H9 (cell line): ENCODE measurements at places on chromosomes 3 and 15.

GRCh38 chr15:88657326-88658069, 18.7 kb downstream of the ISG20 start:
- peak; percentile 64 for DNase-seq

DNA sequence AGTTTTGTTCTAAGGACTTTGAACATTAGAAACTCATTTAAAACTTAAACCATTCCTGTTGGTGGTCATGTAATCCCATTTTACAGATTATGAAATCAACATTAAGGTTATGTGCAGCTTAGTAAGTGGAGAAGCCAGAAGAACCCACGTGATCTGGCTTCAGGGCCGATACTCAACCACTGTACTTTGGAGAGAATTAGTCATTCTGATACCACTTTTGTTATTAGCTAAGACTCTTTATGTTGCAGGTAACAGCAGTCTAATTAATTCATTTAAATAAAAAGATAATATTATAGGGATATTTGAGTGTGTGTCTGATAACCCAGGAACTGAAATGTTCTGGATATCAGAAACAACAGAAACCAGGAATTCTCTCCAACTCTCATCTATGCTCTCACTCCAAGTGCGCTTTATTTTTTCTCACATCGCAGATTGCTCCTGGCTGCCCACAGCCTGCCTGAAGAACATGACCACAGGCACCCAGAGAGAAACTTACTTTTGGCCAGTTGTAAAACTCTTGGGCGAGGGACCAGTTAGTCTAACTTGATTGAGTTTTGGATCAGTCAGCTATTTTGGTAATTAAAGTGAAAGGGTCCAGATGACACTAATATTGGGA, 25.2 kb downstream of the UBE2E1 start:
- no peak for DNase-seq

- DNase-seq, result no peak
These were observed 5.4 kb upstream of the HEG1 start for GRCh38 chr3:125061170-125061569.

DNA sequence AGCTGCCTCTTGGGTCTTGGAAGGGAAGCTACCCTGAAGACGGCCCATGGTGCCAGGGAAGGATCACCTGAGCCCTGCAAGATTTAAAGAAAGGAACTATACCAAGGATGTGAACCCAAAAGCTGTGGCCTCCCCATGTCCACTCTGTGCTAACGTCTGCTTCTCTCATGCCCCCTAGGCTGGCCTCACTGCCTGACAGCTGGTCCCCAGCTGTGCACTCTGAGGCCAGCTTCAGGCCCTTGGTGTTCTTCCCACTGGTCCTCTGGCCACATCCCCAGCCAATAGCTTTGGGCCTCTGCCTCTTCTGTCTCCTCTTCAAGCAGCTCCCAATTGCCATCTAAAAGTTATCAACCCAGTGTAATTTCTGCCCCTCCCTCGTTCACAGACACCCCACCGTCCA, 5.2 kb upstream of the LRRK1 start:
- DNase-seq, result peak; percentile 10

DNA sequence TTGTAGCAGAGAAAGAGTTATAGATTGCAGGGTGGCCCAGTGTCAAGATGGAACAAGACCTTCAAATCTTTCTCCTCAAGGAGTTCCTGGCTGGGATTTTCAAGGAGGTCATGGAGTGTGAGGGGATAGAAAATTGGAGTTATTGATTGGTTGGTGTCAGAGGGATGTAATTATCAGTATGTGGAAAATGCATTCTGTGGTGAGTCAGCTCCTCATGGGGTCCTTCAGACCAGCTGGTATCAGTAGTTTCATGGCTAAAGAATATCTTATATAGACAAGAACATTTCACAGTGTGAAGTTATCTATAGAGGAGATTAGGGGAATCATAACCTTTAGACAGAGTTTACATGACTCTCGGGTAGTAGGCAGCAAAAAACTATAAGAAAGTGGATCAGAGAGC, 1114.0 kb upstream of the GBE1 start:
- no peak for DNase-seq

DNA sequence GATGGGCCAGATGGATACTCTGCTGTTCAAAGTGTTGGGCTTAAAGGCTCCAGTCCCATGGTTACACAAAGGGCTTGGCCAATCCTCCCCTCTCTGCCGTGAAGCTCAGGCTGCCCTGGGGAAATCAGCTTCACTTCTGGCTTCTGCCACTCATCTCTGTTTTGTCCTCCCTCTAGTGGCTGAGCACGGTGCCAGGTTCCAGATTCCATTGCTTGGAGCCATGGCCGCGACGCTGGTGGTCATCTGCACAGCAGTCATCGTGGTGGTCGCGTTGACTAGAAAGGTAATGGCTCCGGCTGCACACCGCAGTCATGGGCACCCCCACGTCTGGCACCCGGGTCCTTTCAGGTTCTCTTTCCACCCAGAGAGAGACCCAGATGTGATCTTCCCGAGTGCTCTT, 5.6 kb downstream of the TIGIT start:
- peak; percentile 68 for DNase-seq

DNA sequence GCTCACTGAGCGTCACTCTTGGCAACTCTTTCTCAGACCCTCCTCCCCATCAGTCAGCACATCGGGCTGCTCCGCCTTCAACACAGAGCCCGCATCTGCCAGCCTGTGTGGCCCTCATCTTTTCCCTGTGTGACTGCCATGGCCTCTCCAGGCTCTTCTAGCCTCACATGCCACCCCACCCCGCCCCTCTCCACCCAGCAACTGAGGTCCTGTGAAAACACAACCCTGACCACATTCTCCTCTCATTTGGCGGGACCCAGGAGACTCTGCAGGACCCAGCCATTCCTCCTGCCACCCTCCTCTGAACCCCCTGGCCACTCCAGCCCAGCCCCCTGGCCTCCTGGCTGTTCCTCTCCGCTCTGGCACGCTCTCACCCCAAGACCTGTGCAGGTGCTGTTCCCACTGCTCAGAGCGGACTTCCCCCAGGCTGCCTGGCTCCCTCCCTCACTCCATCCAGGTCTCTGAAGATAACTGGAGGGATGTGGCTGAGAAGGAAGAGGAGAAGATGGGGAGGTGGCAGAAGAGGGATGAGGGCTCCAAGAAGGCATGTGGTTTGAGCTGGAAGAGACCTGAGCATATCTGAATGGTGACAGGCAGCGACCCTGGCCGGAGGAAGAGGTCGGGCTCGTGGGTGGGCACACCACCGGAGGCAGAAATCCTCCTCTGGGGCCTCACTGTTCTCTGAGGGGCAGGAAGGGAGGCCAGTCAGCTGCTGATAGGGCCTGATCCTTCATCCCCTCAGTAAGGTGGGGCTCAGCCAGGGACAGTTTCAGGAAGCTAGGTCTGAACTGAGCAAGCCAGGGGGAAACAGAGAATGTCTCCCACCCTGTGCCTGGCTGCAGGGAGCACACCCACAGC, 111.2 kb upstream of the RPL32 start:
- no peak for DNase-seq

DNA sequence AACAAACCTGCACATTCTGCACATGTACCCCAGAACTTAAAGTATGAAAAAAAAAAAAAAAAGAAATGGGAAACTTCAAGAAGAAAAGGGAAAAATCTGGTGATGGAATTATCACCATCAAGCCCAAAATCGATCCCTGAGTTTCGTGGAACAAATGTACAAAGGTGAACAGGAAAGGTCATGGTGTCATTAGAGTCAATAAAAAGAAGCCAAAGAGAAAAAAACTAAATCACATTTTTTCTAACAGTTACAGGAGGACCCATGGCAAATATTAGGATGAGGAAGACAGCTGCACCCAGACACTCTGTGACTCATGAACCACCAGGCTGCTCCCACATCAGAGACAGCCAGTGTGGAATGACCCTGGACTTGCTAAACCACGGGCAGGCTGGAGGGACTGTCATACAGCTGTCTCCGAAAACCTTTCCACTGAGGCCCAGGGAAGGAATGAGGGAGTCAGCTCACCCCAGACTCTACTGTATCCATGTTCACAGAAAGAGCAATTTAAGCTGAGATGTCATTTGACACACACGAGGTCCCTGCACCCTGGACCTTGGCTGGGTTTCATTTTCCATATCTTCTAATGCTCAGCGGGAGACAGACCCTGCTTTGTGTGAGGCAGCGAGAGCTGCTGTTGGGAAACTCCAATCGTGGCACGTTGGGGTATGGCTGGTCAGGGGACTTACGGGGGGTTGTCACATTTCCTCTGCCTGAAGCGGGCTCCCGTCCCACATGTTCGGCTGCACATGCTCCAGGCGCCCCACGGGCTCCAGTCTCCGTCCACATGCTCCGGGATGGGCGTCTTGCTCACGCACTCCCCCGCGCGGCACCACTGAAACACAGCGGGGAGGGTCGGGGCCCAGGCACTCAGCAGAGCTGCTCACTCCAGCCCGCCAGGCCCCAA, 210.2 kb downstream of the ADAMTS17 start:
- peak; percentile 63 for DNase-seq

- DNase-seq, result peak; percentile 93
These were observed 485 bp downstream of the CELF6 start for GRCh38 chr15:72319360-72319984.

DNA sequence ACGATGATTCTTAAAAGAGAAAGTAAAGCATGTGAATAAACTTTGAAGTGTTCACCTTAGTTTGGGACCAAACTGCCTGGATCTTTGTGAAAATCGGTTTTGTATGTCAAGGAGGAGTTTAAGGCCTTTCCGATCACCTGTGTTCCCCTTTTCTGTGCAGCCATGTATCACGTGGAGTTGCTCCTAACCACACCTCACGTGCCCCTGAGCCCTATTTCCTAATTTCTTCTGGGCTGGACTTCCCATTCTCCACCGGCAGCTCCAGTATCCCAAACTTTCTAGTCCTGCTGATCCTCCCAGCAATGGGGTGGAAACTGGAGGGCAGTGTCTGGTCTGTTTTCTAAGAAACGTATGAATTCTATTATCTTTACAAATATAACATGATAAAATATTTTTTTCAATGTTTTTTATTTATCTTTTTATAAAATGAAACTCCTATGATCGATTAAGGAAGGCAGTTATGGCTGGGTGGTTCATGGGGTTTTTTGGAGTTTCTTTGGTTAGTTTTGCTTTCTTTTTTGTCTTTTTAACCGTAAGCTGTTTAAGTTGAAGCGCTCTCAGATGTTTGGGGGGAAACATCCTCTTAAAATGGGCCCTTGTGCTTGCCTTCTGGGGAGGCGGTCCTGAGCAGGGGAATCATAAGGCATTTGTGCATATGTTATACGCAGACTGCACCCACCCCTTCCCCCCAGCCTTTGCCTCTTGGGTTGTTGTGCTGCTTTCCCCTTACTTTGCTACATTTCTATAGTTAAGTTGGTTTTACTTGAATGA, 43.6 kb upstream of the WWTR1 start:
- no peak for DNase-seq
